ENCODE measurements at places on chromosomes 5 and 9.

DNA sequence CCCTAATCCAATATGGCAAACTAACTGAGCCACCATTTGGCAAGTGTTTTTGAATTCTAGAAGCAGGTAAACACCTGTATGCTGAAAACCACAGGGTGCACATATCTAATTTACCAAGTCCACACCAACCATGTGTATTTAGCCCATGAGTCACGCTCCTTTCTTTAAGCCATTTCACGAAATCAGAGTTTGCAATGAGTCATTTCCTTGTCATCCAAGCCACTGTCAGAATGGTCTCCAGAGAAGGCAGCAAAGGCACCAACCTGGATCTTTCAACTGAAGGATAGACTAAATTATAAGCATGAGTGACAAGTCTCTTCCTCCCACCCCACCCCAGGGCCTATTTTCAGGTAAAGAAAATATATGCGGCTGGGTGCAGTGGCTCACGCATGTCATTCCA, 110.0 kb downstream of the PAX5 start:
- DNase-seq: peak; percentile 80

DNA sequence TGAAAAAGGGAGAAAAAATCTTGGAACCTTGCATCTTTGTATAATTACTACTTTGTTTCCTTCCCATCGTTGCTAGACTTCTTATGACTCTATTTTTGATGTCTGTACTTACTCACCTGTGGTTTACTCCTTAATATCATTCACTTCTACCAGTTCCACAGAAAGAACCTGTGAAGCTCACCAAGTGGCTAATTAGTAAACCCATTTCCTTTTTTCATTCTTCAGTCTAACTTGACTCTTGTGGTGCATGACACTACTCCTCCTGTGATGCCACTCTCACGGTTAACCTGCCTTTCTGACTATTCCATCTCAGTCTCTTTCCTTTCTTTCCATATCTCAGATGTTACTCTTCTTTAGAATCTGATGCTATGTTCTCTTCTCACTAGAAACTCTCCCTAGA, 14.6 kb downstream of the RECK start:
- no peak for DNase-seq

- peak; percentile 51 for DNase-seq
Measured at GRCh38 chr5:103744159-103744558, 181.6 kb upstream of the NUDT12 start.

- no peak for DNase-seq
Measured at GRCh38 chr9:127710204-127710783, 3.5 kb downstream of the CFAP157 start.

DNA sequence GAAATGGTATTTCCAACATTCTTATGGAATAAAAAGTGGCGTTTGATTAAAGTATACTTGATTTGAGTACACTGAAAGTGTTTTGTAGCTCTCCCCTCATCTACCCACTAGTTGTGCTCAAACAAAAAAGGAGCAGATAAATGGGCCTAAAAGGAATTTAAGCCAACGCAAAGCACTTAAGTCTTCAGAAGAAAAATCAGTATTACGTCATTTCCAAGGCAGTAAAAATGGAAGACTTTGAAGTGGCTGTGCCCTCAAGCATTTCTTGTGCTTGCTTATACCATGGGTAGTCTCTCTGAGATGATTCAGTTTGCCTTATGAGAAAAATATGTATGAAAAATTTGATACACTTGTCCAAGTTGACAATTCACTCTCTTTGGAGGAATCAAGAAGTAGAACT, 279.9 kb upstream of the CD180 start:
- no peak for DNase-seq

- DNase-seq: peak; percentile 7
Measured at GRCh38 chr5:171810227-171810626, 24.6 kb downstream of the SMIM23 start.

DNA sequence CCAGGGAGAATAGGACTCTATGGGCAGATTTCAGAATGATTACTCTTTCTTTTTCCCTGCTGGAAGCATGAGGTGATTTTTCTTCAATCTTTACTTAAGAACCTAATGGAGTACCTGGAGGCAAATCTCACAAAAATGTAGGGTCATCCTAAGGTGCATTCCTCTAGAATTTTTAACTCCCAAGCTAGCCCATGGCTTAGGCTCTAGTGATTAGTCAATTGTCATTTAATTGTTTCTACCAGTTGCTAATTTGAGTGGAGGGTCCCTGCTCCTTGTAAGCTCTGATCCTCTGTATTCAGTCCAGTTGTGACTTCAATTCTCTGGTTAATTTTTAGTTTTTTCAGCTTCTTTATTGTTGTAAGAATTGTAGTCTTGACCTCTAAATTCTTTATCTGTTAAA, 467.0 kb downstream of the HTR1A start:
- DNase-seq: no peak

- no peak for DNase-seq
Measured at GRCh38 chr5:64883912-64884311, 115.2 kb downstream of the CWC27 start.

GRCh38 chr5:118653872-118654271, 334.5 kb downstream of the DTWD2 start:
- no peak for DNase-seq

DNA sequence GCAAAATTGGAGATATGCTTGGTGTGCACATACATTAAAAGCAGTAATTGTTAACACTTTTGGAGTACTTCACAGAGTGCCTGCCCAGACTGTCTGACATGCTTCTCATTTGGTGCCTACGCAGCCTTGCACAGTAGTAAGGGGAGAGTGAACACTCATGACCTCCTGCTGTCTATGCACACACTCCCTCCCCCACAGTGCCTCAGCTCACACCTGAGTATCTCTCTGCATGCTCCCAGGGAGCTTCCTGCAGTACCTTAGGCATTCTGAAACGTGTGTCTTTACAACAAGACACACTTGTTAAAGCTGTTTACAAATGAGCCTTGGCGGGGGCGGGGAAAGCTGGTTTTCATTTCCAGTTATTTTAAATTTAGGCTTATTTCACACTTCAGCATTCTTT, 18.0 kb downstream of the MAP3K1 start:
- DNase-seq: no peak

DNA sequence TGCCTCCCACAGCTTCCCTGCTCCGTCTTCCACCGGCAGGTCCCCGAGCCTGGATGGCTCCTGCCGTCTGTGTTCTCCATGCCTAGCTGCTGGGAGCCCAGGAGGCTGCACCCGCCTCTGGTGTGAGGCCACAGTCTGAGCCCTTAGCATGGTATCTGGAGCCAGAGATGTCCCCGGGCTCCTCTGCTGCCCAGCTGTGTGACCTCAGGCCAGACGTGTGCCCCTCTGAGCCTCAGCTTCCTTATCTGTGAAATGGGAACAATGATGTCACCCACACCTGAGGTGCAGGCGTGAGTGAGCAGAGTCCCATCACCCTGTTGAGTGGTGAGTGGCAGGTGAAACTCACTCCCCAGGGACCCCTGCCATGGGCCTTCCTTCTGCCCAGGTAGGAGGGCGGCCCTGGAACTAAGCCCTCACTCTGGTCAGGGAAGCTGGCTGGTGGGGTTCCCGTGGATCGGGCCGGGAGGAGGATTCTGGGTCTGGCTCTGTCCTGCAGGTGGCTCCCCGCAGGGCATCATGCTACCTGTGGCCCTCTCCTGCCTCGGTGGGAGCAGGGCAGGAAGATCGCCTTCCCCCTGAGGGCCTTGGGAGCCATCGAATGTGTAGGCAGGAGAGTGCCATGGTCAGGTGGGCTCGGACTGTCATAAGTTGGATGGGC, 239.0 kb downstream of the PBX3 start:
- DNase-seq: no peak

GRCh38 chr9:88992556-88992955, 1.3 kb downstream of the S1PR3 start:
- DNase-seq: no peak

GRCh38 chr5:115439042-115439441, 105.5 kb downstream of the FEM1C start:
- no peak for DNase-seq

- DNase-seq: no peak
Measured at GRCh38 chr9:14350349-14350728, 36.4 kb upstream of the NFIB start.

GRCh38 chr5:151900891-151901290, 23.8 kb downstream of the GLRA1 start:
- no peak for DNase-seq

GRCh38 chr5:94094793-94095441, 353.5 kb upstream of the POU5F2 start:
- DNase-seq: no peak

- peak; percentile 73 for DNase-seq
Measured at GRCh38 chr5:95900383-95900958, 61.2 kb downstream of the ELL2 start.

GRCh38 chr5:142465476-142465875, 140.7 kb upstream of the SPRY4 start:
- no peak for DNase-seq

DNA sequence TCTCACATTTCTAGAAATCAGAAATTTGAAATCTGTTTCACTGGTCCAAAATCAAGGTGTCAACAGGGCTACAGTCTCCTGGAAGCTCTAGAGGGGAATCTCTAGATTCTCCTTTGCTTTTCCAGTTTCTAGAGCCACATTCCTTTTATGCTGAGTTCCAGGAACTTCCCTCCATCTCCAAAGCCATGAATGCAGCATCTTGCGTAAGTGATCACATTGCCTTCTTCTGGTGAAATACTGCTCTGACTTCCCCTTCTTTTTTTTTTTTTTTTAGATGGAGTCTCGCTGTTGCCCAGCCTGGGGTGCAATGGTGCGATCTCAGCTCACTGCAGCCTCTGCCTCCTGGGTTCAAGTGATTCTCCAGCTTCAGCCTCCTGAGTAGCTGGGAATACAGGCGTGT, 23.8 kb downstream of the GDA start:
- peak; percentile 15 for DNase-seq

DNA sequence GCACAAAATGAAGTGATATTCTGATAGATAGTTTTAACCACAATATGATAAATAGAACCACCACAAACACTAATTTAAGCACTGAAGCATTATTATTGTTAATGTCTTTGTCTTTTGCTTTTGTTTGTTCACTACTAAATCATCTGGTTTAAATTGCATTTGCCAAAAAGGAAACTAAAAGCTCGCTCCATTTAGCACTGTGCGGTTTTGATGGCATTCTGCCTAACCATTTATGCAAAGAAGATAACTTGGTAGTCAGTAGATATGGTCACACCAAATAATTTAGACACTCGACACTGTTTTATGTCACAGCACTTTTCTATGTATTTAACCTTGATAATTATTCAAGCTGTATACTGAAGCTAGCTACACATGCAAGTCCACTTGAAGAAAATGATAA, 849.8 kb upstream of the CDH6 start:
- no peak for DNase-seq

DNA sequence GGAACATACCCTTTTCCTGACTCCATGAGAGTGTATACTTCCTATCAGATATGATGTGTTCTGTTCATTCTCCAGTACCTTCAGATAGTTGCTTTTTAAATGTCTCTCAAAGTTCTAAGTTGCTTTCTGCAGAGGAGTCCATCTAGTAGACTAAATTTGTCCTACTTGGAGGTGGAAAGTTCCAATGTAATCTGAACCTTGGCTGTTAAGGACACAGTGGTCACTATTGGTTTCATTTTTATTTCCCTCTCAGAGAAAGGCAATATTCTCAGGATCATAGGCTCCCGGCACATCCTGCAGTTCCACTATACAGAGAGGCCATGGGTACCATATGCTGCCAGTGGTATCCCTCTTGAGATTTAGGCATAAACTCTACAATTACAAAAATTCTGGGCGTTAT, 634.6 kb downstream of the LRRC70 start:
- no peak for DNase-seq

- DNase-seq: no peak
Measured at GRCh38 chr5:143197260-143197656, 206.2 kb downstream of the NR3C1 start.

DNA sequence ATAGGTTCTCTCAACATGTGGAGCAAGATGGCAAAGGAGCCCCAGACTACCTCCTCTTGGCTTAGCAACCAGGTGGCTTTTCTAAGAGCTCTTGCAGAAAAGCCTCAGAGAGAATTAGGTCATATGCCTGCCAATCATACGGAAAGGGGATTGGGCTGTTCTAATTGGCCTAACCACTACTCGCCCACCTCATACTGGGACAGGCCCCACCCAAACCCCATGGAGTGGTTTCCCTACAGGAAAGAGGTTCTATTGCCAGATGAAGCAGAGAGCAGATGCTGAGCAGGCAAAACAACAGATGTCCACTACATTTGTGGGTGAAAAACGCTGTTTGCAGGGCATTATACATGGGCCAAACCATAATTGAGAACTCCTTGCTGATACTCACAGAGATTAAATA, 29.0 kb downstream of the ABLIM3 start:
- no peak for DNase-seq

GRCh38 chr5:126448720-126449119, 25.5 kb downstream of the GRAMD2B start:
- no peak for DNase-seq

Measured in fibroblast of pulmonary artery (primary cell).